ENCODE measurements at places on chromosomes 1 and 21.

GRCh38 chr1:199221371-199222150, 582.7 kb downstream of the PTPRC start:
- no peak overlapping the region for H3K4me3 ChIP-seq
- H3K27me3 ChIP-seq = no peaks in the 10 kb centered on the region
- no peaks in the 10 kb centered on the region for H3K4me1 ChIP-seq
- DNase-seq = no peak
- H3K36me3 ChIP-seq = no peaks in the 10 kb centered on the region
- H3K27ac ChIP-seq = no peak overlapping the region

GRCh38 chr1:145710291-145711027, 3.3 kb upstream of the PDZK1 start:
- H3K27me3 ChIP-seq = no peaks in the 10 kb centered on the region
- no peaks in the 10 kb centered on the region for H3K36me3 ChIP-seq
- no peak overlapping the region for H3K4me3 ChIP-seq
- H3K27ac ChIP-seq = no peak overlapping the region

DNA sequence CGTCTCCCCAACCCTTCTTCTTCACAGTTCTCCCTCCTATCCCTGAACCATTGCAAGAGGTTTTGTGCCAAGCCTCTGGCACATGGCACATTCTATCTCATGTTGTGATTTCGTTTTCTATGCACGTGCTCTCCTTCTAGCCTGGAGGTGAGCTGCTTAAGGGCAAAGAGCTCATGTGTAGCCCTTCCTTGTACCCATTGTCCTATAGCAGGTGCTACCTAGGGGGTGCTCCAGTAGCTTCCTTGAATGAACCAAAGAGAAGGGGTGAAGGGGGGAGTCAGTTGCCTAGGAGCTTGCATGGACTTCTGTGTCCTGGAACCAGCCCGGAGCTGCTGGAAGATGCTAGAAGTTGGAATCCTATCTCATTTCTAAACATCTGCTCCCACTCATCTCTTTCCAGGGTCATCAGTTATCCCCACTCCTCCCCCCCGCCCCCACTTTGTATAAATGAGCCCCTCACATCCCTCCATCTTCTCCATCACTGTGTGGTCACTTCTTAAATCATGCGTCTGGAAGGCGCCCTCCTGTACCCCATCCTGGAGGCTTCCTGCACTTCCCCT, 535 bp upstream of the DISC1 start:
- no peaks in the 10 kb centered on the region for H3K36me3 ChIP-seq
- DNase-seq = no peak
- peaks cover 4% of the 10 kb centered on the region for H3K27me3 ChIP-seq
- H3K4me3 ChIP-seq = no peak overlapping the region
- H3K27ac ChIP-seq = peak overlapping the region; percentile 21
- H3K4me1 ChIP-seq = peaks cover 15% of the 10 kb centered on the region

GRCh38 chr1:92839442-92839841, 7.6 kb downstream of the RPL5 start:
- no peak overlapping the region for H3K4me3 ChIP-seq
- peaks cover 3% of the 10 kb centered on the region for H3K36me3 ChIP-seq
- no peaks in the 10 kb centered on the region for H3K27me3 ChIP-seq
- DNase-seq = no peak
- H3K27ac ChIP-seq = no peak overlapping the region

DNA sequence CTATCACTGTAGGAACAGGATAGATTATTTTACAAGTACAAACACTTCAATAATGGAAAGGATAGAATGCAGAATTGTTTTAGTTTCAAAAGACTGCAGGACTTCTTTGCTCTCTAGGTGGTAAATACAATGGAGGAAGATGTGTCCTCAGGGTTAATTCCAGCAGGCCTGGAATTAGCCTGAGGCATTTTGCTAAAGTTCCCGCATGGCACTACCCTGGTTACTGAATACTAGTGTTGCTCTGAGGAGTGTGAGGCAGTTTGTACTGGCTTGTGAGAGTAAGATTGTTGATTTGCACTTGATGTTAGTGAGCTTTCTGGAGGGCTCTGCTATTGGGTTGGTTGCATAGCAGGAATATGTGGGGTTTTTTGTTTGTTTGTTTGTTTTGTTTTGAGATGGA, 61.4 kb downstream of the FASLG start:
- no peak for DNase-seq
- H3K36me3 ChIP-seq = no peaks in the 10 kb centered on the region
- no peak overlapping the region for H3K4me3 ChIP-seq
- H3K27ac ChIP-seq = no peak overlapping the region
- H3K4me1 ChIP-seq = peaks cover 13% of the 10 kb centered on the region
- H3K27me3 ChIP-seq = no peaks in the 10 kb centered on the region

DNA sequence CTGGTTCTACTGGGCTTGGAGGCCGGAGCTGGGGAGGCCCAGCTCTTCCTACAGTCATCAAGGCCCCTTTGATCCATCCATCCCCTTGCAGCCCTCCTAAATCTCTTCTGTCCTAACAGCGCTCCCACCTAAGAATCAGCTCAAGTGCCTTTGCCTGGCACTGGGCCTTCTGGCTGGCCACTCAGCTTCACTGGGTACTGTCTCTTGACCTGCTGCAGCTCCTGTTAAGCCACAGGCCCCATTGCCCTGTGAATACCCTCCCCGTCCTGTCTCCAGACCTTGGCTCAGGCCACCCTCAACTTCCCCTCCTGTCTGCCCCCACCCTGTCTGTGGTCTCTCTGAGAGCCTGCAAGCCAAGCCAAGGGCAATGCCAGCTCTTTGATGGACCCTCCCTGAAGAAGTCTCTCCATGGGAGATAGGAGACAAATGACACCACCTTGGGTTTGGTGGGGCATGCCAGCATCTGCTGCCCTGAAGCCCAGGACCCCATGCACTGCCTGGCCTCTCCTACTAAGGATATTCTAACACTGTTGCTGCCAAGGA, 27.3 kb downstream of the FAM151A start:
- DNase-seq = no peak
- no peaks in the 10 kb centered on the region for H3K36me3 ChIP-seq
- no peaks in the 10 kb centered on the region for H3K4me1 ChIP-seq
- no peak overlapping the region for H3K4me3 ChIP-seq
- H3K27ac ChIP-seq = no peak overlapping the region

GRCh38 chr1:43878440-43878839, 55.2 kb upstream of the ARTN start:
- no peaks in the 10 kb centered on the region for H3K4me1 ChIP-seq
- H3K27ac ChIP-seq = no peak overlapping the region
- no peak for DNase-seq
- no peak overlapping the region for H3K4me3 ChIP-seq
- no peaks in the 10 kb centered on the region for H3K36me3 ChIP-seq

- H3K27me3 ChIP-seq = no peaks in the 10 kb centered on the region
- no peak overlapping the region for H3K27ac ChIP-seq
- H3K36me3 ChIP-seq = no peaks in the 10 kb centered on the region
Measured at GRCh38 chr1:235901461-235901860, 34.8 kb upstream of the LYST start.

DNA sequence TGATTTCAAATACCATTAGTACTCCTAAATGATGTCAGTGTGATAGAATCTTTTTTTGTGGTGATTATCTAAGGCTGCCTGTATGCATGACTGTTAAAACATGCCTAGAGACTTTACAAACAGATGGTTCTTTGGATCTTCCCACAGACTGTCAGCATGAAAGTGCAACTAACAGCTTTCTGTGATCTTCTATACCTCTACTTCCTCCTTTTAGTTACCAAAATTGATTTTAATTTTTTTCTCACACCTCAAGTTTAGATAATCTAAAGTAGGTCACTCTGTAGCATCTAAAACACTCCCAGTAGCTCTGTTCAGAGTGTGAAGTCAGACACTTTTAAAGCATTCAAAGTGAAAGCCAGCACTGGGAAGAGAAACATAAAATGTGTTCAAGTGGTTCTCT, 534.5 kb downstream of the PTPRC start:
- no peak for DNase-seq
- no peaks in the 10 kb centered on the region for H3K4me1 ChIP-seq
- no peak overlapping the region for H3K27ac ChIP-seq
- H3K36me3 ChIP-seq = no peaks in the 10 kb centered on the region

GRCh38 chr1:46451948-46452930, 37.4 kb upstream of the DMBX1 start:
- H3K27ac ChIP-seq = no peak overlapping the region
- H3K4me3 ChIP-seq = no peak overlapping the region
- H3K27me3 ChIP-seq = peaks cover 76% of the 10 kb centered on the region
- no peak for DNase-seq
- H3K36me3 ChIP-seq = no peaks in the 10 kb centered on the region
- no peaks in the 10 kb centered on the region for H3K4me1 ChIP-seq
